ENCODE measurements at places on chromosomes 4 and X.

DNA sequence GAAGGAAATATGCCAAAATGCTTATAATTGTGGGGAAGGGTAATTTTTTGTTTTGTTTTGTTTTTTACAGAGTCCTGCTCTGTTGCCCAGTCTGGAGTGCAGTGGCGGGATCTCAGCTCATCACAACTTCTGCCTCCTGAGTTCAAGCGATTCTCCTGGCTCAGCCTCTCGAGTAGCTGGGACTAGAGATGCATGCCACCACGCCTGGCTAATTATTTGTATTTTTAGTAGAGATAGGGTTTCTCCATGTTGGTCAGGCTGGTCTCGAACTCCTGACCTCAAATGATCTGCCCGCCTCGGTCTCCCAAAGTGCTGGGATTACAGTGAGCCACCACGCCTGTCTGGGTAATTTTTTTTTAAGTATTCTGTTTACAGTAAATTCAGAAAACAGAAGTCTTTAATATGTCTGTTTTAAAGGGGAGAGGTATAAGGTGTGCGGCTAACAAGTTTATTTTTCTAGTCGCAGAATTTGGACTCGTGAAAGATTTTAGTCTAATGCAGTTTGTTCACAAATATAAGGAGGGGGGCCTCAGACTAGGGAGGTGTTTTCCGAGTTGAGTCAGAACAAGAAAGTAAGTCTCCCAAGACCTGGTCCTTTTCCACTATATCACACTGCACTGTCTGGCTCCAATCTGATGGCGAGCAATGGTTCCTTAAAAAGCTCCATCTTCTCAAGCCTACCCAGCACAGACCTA, 1.5 kb downstream of the ACSL1 start:
- no peak for DNase-seq

- no peak for DNase-seq
Observed at GRCh38 chrX:3485727-3486126, 139.3 kb upstream of the MXRA5 start.

- DNase-seq = no peak
Observed at GRCh38 chrX:11040405-11040804, 70.7 kb upstream of the HCCS start.

DNA sequence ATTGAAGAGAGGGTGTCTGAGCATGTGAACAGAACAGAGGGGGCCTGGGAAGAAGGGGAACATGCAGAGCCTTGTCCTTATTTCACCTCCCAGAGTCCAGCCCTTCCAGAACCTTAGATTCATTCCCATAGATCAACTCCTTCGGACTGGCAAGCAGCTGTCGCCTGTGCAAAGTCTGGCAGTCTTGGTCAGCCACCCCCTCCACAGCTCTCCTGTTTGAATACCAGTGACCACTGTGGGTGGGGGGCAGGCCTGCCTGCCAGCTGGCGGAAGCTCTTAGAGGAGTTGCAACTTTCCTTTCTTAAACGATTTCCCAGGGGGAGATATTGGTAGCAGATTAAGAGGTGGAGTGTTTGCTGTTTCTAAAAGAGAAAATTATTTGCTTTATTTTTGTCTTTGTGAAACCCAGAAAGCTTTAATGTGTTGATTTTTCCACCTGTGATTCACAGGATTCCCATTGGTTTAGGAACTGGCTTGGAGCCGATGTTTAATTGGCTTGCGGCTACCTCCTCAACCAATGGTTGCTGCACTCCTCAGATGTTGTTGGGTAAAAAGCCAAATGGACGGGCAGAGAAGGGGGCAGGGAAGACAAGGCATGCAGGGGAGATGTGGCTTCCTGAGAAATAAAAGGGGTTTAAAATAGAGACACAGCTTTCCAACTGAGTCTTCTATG, 62.2 kb upstream of the PRPS1 start:
- DNase-seq = no peak

DNA sequence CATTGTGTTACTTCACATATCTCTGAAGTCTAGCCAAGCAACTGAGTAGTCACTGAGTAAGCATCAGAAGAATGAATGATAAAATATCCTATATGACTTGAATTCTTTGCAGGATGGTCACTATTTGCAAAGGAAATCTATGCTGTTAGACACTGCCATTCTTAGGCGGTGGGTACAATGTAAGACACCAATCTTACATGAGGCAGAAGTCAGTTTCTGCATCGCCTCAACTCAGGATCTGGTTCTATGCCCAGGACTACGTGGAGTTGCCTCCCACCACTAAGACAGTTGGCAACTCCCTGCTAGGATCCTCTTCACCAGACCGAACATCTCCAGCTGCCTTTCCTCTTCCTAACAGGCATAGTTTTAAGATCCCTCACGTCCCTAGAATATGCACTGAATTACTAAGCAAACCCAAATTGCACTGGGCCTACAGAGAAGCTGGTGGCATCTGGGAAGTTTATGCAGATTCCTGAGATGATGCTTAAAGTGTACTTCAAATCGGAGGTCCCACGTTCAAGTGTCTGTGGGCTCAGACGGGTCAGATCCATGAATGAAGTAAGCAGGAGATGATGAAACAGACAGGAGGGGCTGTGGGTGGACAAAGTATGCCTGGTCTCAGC, 45.6 kb downstream of the SEL1L3 start:
- no peak for DNase-seq

- DNase-seq = no peak
Observed at GRCh38 chr4:94333866-94334265, 8.8 kb downstream of the HPGDS start.

DNA sequence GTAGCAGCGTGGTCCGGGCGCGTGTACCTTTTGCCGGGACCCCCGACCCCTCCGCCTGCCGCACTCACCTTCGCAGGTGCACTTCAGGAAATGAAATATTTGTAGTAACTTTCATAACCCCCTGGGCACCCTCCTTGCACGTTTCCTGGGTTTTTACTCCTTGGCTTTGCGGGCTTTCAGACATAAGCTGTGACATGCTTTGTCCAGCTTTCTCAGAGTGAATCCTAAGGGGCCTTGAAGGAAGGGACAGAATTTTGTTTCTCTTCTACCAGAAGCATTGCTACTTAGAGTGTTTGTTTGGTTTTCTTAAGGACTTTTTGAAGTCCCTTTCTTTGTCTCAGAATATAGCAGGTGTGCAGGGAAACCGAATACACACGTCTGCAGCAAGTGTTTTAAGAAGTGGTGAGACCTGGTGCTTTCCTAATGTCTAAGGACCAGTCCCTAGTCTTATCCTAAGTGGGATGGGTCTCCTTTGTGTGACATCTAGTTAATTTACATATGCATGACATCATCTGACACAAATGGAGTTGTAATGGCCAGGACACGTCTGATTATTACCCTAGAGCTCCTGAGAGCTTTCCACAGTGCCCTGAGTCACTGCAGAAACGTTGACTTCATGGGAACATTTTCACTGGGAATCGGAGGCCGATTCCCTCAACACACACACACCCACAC, 1.3 kb downstream of the FAM149A start:
- DNase-seq = no peak

DNA sequence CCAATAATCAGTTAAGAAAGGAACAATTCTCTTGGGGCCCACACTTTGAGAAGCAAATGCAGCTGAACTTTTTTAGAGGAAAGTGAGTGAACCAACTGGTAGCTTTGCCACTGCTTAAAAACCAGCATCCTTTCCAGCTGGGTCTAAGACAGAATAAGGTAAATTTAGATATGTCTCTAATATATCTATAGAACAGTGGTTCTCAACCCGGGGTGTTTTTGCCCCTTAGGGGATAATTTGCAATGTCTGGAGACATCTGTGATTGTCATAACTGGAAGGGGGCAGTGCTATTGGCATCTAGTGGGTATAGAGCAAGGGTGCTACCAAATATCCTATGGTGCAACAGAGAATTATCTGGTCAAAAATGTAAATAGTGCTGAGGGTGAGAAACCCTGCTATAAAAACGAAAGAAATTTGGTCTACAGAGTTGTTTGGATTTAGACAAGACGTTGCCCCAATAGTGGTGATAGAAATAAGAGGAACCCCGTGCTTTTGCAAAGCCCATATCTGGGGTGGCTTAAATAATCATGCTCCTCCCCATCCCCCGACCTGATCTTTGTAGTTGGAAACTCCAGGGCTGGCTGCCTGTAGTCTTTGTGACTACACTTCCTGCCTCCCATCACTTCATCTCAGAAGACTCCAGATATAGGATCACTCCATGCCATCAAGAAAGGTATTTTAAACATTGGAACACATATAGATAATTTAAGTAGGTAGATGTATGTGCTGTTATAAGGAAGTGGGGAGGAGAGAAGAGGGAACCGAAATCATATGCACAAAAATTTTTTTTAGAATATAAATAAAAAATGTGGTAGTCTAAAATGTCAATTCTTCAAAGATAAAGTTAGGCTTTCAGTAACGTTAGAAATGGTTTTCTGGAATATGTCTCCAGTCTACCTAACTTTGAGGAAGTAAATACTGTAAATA, at the start of gene TLR7:
Gene TLR7 (plus strand): TSS at position 622 of the 927 bp plus-strand sequence. CDS start 507 bp downstream, outside the sequence.
- DNase-seq = no peak

GRCh38 chrX:51803833-51804232, 60.6 kb downstream of the GSPT2 start:
- no peak for DNase-seq

DNA sequence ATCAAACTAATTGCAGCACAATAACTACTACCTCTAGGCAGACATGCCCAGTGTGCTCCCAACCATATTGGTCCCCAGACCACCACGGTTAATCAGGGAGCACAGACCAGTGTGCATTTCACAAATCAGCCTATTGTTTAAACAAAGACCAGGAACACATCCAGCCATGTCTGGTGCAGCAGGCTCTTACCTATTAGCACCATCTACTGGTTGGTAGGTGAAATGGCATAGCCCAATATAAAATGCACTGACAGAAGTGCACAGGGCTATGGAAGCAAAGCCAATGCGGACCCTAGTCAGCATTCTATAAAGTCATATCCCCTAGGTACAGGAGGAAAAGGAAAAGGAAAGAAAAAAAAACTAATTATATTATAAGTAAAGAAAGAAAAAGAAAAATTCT, 15.5 kb upstream of the CYLC1 start:
- no peak for DNase-seq

DNA sequence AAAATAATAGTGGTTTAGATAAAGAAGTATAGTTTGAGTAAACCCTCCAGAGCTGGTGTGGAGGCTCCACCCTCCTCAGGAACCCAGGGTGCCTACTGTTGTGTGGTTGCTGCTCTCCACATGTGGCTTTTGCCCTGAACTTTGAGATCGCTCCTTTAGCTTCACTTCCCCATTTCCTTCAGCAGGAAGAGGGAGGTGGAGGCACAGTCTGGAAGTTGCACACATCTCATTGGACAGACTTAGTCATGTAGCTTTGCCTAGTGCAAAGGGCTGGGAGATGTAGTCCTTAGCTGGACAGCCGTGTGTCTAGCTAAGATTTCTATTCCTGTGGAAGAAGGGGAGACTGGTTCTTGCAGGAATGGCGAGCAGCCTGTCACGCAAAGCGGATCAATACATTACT, 37.9 kb downstream of the RGS12 start:
- DNase-seq = no peak

DNA sequence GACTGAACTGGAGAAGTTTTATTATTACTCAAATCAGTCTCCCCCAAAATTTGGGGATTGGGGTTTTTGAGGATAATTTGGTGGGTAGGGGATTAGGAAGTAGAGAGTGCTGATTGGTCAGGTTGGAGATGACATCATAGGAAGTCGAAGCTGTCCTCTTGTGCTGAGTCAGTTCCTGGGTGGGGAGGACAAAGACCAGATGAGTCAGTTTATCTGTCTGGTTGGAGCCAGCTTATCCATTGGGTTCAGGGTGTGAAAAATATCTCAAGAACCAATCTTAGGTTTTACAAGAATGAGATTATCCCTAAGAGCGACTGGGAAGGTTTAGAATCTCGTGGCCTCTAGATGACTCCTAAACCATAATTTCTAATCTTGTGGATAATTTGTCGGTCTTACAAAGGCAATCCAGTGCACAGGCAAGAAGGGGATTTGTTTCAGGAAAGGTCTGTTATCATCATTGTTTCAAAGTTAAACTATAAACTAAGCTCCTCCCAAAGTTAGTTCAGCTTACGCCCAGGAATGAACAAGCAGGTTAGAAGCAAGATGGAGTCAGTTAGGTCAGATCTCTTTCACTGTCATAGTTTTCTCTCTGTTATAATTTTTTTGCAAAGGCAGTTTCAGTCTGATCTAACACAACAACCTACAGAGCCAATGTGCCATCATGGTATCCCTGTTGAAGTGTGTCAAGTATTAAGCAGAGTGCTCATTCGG, 274.5 kb downstream of the SLC7A11 start:
- no peak for DNase-seq

DNA sequence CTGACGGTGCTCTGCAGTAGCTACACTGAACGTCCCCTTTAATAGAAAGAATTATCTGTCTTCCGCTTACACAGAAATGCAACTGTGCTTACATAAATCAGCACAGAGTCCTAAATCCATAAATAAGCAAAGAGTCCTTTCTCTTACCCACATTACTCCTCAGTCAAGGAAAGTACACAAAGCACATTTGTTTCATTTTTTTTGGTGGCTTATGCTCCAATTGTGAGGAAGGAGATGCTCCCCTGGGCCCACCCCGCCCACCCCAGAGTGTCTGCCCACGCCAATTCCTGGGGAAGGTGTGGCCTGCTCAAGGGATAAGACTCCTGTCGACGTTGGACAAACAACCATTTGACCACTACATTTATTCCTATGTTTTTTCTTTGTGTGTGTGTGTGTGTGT, 53.8 kb downstream of the CPLX1 start:
- no peak for DNase-seq

DNA sequence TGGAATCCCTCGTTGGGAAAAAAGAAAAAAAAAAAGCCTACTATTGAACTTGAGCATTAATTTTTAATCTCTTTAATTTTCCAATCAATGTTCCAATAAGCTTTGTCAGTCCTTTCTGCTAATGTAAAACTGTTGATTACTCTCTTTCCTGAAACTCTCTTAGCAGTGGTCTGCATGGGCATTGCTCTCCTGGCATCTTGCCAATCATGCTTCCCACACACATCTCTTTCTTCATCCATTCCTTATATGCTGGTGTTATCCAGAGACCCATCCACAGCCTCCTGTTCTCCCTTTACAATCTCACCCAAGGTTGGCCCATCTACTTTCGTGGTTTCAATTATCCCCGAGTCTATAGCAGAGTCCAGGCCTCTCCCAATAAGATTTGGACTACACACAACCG, 31.8 kb upstream of the KCNE5 start:
- DNase-seq = no peak

DNA sequence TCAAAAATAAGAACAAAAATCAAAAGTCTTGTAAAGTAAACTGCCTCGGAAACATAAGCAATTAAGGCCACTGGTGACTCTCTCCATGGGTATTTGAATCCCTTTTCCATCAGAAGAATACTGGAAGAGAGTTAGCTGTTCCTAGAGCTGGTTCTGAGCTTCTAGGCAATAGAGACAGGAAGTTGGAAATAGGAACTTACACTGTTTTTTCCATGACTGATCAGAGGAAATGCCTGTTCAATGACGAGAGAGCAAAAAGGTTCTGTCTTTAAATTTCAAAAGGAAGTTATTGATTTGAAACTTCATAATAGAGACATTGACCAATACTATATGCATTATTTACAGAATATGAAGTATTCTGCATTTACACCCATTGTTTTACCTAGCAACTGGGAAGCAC, 503.5 kb upstream of the ARX start:
- DNase-seq = no peak

GRCh38 chr4:55509266-55509665, 37.4 kb downstream of the CLOCK start:
- no peak for DNase-seq

All from activated CD8-positive, alpha-beta memory T cell treated with anti-CD3 and anti-CD28 coated beads for 1 hour (primary cell).